Left renal cortex interstitium (tissue), 4 donors: ENCODE measurements at places on chromosomes 6 and 20. TPM values are rescaled to one million over a fixed set of nuclear protein-coding genes. Genes with fewer than 3 reads are reported as not detected.

CGA gene
- 0.35 TPM for polyA plus RNA-seq

- no peak for DNase-seq
Observed at GRCh38 chr6:139430899-139431601, 56.6 kb upstream of the CITED2 start.

PPIL6 gene
- polyA plus RNA-seq, result 18.4 TPM

SYTL3 gene
- 4.8 TPM for polyA plus RNA-seq

DNA sequence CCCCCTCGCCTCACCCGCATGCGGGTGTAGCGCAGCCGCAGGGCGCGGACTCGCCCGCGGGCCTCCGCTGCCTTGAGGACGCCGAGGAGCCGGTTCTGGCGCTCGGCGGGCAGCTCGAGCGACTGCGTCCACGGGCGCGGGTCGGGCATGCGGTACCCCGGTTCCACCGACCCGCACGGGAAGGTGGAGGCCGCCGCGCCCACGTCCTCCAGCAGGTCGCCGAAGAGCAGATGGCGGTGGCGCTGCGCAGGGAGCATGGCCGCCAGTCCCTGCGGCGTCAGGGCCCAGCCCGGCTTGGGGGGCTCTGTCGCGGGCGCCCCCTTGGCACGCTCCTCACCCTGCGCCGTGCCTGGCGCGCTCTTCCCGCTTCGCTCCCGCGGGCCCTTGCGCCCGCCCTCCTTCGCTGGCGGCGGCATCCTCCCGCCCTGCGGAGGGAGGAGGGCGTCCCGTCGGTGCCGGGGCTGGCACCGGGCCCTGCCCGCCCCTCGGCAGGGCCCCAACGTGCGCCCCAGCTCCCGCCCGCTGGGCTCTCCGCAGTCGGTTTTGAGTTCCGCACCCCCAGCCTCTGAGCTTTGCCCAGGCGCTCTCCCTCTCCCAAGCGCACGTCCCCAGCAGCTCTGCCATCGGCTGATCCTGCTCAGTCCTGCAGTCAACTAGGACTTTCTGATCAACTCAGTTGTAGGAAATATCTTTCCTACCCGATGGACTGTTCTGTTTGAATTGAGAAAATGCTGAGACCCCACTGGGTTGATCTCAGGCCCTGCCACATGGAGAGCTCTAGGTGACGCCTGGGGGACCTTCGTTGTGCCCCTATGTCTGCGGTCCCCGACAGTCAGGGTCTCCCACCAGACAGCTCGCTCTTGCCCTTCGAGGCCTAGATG is at the start of gene LKAAEAR1:
LKAAEAR1 (minus strand) TSS at position 595 of the 881 bp plus-strand sequence; CDS start at position 416, 179 bp downstream.
- DNase-seq, result no peak

GRCh38 chr6:75759207-75759606 is 10.2 kb downstream of the MYO6 start:
- DNase-seq, result no peak

DNA sequence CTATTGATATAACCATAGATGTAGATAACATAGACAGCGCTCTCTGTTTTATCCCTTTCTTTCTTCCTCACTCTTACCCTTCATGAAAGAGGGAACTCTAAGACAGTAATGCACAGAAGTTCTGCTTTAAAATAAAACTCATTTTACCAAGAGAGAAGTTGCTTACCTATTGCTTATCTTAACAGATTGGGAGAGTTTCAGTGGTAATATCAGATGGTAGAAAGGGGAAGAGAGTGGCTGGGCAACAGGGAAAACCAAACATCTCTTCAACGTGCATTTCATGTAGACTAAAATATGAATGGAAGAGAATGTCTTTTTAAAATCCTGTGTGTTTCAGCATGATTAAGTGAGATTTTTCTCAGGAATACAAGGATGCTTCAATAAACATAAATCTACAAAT is 45.3 kb upstream of the SIRPG start:
- no peak for DNase-seq

DNA sequence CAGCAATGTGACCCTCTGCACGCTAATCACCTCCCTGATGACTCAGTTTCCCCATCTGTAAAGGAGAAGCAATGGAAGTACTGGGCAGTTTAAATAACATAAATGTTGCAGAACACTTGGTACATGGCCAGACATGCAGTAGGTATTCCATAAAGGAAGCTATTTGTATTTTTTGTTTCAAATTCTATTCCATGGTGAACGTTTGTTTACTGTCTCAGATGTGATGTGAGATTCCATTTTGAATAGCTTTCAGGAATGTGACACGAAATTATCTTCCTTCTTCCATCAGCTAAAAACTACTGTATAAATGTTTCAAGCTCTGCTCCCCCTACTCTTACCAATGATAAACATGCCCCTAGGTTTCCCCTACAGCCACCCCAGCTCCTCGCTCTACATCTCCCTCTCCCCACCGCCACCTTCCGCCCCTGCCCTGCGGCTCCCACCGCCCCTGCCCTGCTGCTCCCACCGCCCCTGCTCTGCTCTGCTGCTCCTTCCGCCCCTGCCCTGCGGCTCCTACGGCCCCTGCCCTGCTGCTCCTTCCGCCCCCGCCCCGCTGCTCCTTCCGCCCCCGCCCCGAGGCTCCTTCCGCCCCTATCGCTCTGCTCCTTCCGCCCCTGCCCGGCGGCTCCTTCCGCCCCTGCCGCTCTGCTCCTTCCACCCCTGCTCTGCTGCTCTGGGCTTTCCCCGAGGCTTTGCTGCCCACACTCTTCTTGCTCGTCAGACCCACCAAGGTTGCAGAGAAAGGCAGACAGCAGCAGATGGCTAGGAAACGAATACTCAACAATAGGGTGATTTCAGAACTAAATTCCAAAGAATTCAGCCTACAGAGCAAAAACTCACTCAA is 78.9 kb downstream of the THBS2 start:
- no peak for DNase-seq
